RPMI7951 (cell line): ENCODE measurements at places on chromosomes 6 and 20. TPM values are rescaled to one million over a fixed set of nuclear protein-coding genes. Genes with fewer than 3 reads are reported as not detected.

Gene FRMD1
- not detected in 2 replicates for total RNA-seq

Gene C6orf136
- 7.1 and 7.4 TPM in 2 replicates for total RNA-seq

Gene SEMG1
- total RNA-seq, result not detected in 2 replicates

- no peak for DNase-seq
These were observed 1.6 kb downstream of the MAP3K5 start for GRCh38 chr6:136790411-136791295.

- DNase-seq, result peak; percentile 11
These were observed 149.9 kb downstream of the RPS12 start for GRCh38 chr6:132964101-132964867.

DNA sequence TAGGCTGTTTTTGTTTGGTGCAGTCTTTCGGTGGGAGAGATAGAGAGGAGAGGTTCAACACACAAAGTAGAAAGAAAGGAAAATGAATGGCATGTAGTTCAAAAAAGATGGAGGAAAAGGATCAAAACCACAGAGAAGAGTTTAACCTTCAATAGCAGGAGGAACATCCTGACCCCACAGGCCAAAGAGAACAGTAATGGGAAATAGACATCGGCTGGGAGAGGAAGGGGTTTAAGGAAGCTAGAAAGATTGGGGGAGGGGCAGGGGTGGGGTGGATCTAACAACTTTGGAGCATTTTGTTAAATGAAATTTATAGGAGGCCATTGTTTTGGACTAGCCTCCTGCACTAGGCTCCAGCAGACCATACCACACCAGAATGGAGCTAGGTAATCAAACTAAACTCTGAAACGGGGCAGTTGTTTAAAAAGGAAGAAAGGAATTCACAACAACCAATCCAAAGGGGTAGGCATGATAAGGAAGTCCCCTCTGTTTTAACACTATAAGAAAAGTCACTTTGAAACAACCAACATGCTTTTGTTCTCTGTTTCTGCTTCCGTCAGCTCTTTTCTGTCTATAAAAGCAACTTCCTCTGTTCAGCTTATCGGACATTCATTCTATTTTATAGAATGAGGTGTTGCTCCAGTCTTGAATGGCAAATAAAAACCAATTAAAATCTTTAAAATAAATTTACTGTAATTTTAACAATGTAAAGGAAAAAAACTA, 82.6 kb downstream of the EPB41L2 start:
- no peak for DNase-seq
